ENCODE measurements at places on chromosomes 6 and 20. TPM values are rescaled to one million over a fixed set of nuclear protein-coding genes. Genes with fewer than 3 reads are reported as not detected.
A peak's percentile ranks its signal among the peaks of the same experiment; 100 is the strongest.

GRCh38 chr6:87901613-87902012 lies 146.0 kb upstream of the SPACA1 start:
- H3K27me3 ChIP-seq, result no peaks in the 10 kb centered on the region
- no peaks in the 10 kb centered on the region for H3K36me3 ChIP-seq
- H3K4me3 ChIP-seq, result no peak overlapping the region
- no peak overlapping the region for H3K27ac ChIP-seq

GRCh38 chr6:128516514-128516898 lies 3.9 kb downstream of the PTPRK start:
- peaks cover 17% of the 10 kb centered on the region for H3K4me1 ChIP-seq
- H3K4me3 ChIP-seq, result no peak overlapping the region
- H3K27ac ChIP-seq, result no peak overlapping the region
- DNase-seq, result no peak
- peaks cover 3% of the 10 kb centered on the region for H3K36me3 ChIP-seq

GRCh38 chr20:32144898-32145662 lies 35.6 kb downstream of the TM9SF4 start:
- no peak overlapping the region for H3K4me3 ChIP-seq
- H3K36me3 ChIP-seq, result peaks cover 8% of the 10 kb centered on the region
- no peak overlapping the region for H3K27ac ChIP-seq
- no peak for DNase-seq
- H3K27me3 ChIP-seq, result no peaks in the 10 kb centered on the region
- H3K4me1 ChIP-seq, result no peaks in the 10 kb centered on the region

GRCh38 chr6:104322841-104323240 lies 536.9 kb downstream of the HACE1 start:
- no peaks in the 10 kb centered on the region for H3K36me3 ChIP-seq
- no peaks in the 10 kb centered on the region for H3K27me3 ChIP-seq
- H3K27ac ChIP-seq, result no peak overlapping the region
- no peak overlapping the region for H3K4me3 ChIP-seq

DNA sequence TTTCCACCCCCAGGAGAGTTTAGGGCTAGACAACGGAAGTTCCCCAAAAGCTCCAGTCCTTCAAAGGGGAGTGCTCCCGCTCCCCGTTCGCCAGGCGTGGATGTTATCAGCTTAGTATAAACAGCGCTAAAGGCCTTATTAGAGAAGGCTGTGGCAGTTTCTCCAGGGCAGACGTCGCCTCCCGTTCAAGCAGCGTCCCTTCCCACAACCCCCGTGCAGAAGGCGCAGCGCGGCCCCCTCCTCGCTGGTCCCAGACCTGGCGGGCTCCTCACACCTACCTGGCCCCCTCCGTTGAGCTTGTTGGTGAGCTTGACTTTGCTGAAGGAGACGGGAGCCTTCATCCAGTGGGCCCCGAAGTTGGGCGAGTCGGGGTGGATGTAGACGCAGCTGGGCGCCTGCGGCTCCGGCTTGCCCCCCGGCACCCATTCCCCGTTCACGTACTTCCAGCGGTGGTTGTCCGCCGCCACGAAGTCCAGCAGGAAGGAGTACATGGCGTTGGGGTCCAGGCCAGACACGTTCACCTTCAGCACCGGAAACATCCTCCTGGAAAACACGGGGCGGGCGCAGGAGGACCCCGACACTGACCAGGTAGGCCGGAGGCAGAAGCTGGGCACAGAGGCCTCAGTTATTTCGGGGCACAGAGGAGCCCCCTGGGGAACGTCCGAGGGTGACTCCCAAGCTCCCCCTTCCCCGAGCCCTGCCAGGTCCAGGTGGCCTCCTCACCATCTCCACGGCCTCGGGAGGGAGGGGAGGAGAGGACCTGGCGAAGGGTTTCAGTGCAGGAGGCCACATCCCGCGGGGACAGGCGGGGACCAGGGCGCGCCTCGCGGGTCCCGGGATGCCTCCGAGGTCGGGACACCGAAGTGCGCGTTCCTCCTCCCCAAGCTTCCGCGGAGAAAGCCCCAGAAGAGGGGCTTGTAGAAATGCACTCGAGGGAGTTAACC lies 1.1 kb downstream of the TBXT start:
- H3K4me1 ChIP-seq, result no peaks in the 10 kb centered on the region
- H3K27ac ChIP-seq, result no peak overlapping the region
- no peak for DNase-seq
- H3K4me3 ChIP-seq, result no peak overlapping the region
- H3K36me3 ChIP-seq, result no peaks in the 10 kb centered on the region

DNA sequence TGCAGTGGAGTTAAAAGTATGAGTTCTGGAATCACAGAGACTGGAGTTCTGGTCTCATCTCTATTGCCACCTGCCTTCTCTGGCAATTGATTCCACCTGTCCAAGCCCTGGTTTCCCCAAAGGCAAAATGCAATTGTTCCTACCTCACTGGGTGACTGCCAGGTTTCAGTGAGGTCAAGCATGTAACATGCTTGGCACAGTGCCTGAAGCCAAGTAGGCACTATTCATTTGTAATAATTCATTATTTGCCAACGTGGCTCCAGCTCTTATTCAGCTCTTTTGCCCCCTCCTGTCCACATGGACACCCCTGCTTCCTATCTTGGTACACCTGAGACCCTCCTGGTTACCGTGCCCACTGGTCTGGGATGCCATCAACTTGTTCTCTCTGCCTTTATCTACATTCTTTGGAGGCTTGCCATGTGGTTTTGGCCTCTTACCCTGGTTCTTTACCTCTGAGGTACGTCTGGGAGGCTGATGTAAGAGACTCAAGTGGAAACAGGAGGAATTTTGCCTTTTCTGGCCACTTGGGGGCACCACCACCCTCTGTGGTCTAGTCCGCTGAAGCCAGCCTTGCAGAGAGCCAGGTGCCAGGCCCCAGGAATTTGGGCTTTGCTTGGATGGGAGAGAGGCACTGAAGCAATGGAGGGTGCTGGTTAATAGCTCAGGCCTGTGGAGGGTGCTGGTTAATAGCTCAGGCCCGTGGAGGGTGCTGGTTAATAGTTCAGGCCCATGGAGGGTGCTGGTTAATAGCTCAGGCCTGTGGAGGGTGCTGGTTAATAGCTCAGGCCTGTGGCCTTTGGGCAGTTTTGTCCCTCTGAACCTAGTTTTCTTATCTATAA lies 1.7 kb downstream of the KCNK15 start:
- no peak overlapping the region for H3K27ac ChIP-seq
- H3K4me1 ChIP-seq, result no peaks in the 10 kb centered on the region
- DNase-seq, result peak; percentile 53
- H3K36me3 ChIP-seq, result no peaks in the 10 kb centered on the region

DNA sequence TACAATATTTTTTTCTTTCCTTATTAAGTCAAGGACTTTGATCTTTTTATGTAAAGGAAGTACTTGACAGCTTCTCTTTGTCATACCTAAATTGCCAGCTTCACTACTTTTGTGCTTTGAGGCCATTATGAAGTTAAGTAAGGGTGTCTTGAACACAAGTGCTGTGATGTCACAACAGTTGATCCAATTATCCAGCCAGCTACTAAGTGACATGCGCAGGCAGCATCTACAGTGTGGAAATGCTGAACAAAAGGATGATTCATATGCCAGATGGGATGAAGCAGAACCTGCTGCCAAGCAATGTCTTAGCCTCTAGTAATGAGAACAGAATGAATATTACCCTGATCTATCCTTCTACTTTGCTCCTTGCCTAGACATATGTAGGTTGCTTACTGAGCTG lies 68.3 kb upstream of the TMEM244 start:
- no peak for DNase-seq
- H3K4me3 ChIP-seq, result no peak overlapping the region
- H3K27ac ChIP-seq, result no peak overlapping the region
- no peaks in the 10 kb centered on the region for H3K27me3 ChIP-seq

DNA sequence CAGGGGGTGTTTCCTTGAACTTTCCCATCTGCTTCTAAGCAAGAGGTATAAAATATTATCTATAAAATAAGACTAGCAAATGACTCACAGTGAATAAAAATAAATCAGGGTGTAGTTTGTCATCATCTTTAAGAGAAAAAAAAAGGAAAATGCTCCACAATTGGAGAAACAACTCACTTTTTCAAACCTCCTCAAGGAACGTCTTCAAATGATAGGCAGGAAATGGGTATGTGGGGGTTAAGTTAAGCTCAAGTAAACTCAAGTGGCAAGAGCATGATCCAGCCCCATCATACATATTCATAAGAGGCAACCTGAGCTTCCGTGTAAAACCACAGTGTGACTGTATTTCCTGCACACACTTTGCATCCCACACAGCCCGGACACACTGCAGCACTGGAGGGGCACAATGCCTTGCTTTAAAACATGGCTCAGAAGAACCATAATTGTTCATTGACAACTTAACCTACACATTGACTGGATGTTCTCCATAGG lies 58.5 kb upstream of the CEP85L start:
- H3K27ac ChIP-seq, result peak overlapping the region; percentile 76
- no peaks in the 10 kb centered on the region for H3K27me3 ChIP-seq

DNA sequence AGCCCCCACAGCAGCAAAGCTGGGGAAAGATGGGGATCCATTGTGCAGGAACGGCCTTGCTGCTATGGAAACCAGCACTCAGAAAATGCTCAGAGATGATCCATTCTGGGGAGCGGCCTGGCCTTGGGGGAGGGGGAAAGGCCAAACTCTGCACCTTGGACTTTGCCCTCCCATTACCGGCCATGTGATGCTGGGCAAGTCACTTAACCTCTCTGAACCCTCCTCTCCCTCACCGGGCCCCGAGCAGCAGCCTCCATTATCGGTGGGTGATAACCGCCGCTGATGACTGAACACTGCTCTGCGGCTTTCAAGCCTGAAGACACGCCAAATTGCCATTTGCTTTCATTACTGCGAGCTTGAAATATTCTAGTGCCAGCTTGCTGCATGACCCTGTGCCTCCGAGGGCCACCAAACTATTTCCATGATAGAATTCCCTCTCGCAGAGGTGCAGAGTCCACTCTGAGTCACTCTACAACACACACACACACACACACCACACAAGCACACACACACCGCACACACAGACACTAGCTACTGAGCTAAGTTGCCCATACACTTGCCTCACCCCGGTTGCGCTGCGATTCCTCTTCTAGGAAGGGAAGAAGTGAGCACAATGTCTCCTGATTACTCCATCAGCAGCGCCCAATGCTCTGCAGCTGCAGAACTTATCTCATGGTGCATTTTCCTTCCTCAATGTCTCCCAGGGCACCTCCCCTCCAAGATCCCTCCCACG lies 20.6 kb upstream of the SIRPA start:
- no peak overlapping the region for H3K4me3 ChIP-seq
- no peaks in the 10 kb centered on the region for H3K27me3 ChIP-seq
- no peaks in the 10 kb centered on the region for H3K36me3 ChIP-seq
- H3K4me1 ChIP-seq, result no peaks in the 10 kb centered on the region

DNA sequence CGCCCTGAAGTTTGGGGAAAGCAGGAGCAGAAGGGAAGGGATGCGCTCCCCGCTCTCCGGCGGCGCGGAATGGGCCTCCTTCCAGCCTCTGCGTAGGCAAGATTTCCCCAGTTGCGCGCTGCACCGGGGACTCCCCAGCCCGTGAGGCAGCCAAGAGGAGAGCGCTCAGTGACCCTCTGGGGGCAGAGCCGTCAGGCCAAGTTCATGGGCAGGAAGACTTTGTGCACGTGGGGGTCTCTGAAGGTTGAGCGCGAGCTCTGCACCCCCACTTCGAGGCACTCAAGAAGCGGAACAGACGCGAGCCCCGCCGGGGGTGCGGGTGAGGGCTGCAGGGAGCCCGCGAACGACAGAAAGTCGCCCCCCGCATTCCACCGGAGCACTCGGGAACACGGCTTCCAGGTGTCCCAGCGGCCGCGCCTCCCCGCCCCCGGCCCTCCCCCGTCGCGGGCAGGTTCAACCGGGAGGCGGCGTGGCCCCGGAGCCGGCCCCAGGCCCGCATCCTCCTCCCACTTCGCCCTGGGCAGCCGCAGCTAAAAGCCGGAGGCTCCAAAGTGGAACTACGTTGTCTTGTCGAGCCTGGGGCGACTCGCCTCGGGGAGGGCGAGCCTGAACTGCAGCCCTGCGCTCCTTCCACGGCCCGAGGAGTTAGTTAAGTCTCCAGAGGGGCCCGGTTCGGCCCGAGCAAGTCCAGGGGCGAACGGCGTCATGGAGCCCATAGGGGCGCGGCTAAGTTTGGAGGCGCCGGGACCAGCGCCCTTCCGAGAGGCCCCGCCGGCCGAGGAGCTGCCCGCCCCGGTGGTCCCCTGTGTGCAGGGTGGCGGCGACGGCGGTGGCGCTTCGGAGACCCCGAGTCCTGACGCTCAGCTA lies at the start of gene PPP1R3G:
TSS of gene PPP1R3G (plus strand) at position 561 of the 867 bp plus-strand sequence. CDS start at position 706, 145 bp downstream.
- H3K36me3 ChIP-seq, result no peaks in the 10 kb centered on the region
- no peak for DNase-seq
- H3K4me3 ChIP-seq, result no peak within 1 kb of the TSS
- H3K27me3 ChIP-seq, result no peaks in the 10 kb centered on the region
- H3K4me1 ChIP-seq, result no peaks in the 10 kb centered on the region
- H3K27ac ChIP-seq, result no peak within 1 kb of the TSS

DNA sequence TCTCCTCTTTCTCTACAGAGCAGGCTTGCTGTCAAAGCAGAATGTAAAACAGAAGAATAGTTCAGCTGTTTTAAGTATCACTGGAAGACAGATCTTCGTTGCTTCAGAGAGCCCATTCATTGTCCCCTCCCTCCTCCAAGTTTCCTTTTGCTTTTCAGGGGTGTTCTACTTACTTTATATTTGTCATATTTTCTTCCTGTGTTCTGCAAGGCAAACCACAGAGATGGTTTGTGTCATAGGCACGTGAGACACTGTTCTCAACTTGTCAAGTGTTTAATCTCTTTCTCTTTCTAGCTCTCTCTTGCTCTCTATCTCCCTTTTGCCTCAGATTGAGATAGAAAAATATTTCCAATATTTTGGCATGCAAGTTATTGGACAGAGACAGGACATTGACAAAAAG lies 228.9 kb upstream of the DEFB112 start:
- H3K36me3 ChIP-seq, result no peaks in the 10 kb centered on the region
- no peak overlapping the region for H3K27ac ChIP-seq
- H3K27me3 ChIP-seq, result no peaks in the 10 kb centered on the region
- no peaks in the 10 kb centered on the region for H3K4me1 ChIP-seq
- H3K4me3 ChIP-seq, result no peak overlapping the region

DNA sequence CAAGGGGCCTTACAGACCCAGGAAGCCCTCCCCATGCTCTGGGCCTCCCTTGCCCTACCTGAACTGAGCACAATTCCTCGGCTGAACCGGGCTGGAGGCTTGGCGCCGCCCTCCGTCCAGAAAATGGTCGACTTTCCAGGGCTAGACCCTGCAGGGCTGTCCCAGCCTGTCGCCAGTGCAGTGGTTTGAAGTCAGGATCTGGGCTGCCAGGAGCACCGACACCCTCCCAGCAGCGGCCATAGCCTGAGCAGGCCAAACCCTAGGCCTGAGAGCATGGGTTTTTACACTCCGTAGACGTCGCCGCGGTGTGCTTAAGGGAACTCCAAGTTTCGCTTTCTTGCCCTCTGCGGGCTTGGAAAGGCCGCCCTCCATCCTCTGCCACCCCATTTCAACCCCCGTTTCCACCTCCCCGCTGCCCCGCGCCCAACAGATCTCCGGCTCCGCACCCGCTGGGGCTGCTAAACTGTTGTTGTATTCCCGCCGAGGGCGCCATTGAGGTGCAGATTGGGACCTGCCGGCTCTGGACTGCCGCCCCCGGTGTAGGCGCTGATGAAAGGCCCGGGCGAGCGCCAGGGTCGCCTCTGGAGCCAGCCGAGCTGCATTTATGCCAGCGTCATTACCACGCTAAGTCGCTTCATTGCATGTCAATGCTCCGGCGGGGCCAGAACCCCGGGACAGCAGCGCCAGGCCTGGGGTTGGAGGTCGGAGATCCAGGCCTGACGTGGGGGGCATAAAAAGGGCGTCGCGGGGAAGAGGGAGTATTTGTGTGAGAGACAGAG lies 2.2 kb upstream of the TFAP2A start:
- no peaks in the 10 kb centered on the region for H3K36me3 ChIP-seq
- H3K27me3 ChIP-seq, result peaks cover 32% of the 10 kb centered on the region
- DNase-seq, result no peak
- H3K4me3 ChIP-seq, result no peak overlapping the region
- H3K4me1 ChIP-seq, result peaks cover 31% of the 10 kb centered on the region
- H3K27ac ChIP-seq, result no peak overlapping the region

Gene AURKA
- polyA plus RNA-seq, result 0.43 TPM

Gene GJA10
- polyA plus RNA-seq, result not detected

Gene MOG
- polyA plus RNA-seq, result not detected

Gene GSTA2
- polyA plus RNA-seq, result not detected
